Ovary (tissue), 10 donors: ENCODE measurements at places on chromosomes 5 and 9. TPM values are rescaled to one million over a fixed set of nuclear protein-coding genes. Genes with fewer than 3 reads are reported as not detected.

- no peak for DNase-seq
These were observed 299.9 kb upstream of the IRX2 start for GRCh38 chr5:3051400-3051799.

GRCh38 chr5:173451031-173451430, 122.8 kb upstream of the STC2 start:
- DNase-seq = no peak

GRCh38 chr9:107269681-107270080, 13.4 kb upstream of the RAD23B start:
- DNase-seq = no peak

DNA sequence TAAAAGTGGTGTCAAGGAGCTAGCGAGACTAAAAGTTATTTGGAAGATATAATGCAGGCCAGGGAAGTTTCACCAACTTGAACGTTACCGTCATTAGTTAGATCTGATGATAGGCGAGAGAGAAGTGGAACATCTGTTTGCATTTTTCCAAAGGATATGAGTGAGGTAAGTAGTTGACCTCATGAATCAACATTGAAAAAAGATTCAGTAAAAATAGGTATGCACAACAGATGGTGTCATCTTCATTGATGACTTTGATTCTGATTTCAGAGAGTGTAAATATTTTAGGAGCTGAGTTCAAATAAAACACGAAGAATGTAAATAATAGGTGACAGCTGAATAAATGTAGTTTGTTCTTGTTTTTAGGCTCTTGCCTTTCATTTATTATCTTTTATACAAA, 998.9 kb upstream of the CDH6 start:
- no peak for DNase-seq

DNA sequence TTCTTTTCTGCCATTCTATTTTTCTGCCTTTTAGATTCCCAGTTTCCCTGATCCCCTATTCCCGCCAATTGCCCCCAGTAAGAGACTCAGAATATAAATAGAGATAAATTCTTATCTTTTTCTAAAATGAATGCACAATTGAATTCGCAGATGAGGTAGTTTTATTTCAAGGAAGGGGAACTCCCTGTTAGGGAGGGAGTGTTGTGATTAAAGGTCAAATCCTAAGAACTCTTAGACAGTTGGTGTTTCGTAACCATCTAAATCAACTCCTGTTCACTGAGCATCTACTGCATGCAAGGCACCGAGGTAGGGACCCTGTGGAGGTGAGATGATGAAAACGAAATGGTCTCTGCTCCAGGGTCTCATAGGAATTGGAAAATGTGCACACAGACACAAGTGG, 7.7 kb upstream of the MAP3K1 start:
- DNase-seq = no peak

- DNase-seq = no peak
These were observed 12.6 kb upstream of the SETD9 start for GRCh38 chr5:56896763-56897162.

Gene PRR7
- 2.1 TPM for total RNA-seq

Gene IL5
- not detected for total RNA-seq

Gene PCDHA9
- 0.35 TPM for total RNA-seq
